ENCODE measurements at places on chromosomes 11 and 22. TPM values are rescaled to one million over a fixed set of nuclear protein-coding genes. Genes with fewer than 3 reads are reported as not detected.

- no peak for DNase-seq
- no peak overlapping the region for H3K4me3 ChIP-seq
- H3K4me1 ChIP-seq, result peaks cover 25% of the 10 kb centered on the region
- H3K36me3 ChIP-seq, result no peaks in the 10 kb centered on the region
- peak overlapping the region; percentile 74 for H3K27ac ChIP-seq
Observed at GRCh38 chr11:110366291-110366690, 63.5 kb upstream of the FDX1 start.

The OPCML gene
- total RNA-seq, result not detected

DNA sequence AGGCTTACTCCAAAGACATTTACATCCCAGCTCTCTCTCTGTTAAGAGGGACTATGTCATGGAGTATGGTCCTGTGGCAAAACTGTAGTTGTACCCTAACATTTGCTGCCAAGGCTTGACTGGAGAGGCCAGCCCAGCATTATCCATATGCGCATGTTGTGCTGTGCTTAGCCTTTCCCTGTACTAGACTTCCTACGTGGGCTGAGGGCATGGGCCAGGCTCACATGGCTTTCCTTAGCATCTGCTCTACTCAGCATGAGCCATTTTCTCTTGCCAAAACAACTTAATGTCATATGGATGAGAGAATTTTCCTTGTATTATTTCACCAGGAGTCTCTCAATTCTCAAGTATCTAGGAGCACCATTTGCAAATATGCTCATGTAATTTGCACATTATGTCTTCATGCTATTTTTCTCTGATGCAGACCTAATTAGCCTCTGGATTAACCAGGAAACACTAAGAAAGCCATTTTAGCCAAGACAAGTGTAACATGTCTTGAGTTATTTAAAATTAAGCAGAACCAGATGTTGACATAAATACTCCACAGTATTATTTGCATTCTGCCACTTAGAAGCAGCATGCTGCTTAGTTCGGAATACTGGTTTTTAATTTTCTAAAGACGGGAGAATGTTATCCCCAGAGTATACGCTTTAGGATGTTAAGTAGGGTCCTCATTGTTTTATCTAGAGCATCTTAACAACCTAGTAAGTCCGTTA lies 71.7 kb upstream of the FAR1 start:
- H3K27me3 ChIP-seq, result no peaks in the 10 kb centered on the region
- H3K36me3 ChIP-seq, result no peaks in the 10 kb centered on the region
- H3K4me3 ChIP-seq, result no peak overlapping the region
- DNase-seq, result no peak
- no peak overlapping the region for H3K27ac ChIP-seq

The ABTB2 gene
- 0.89 TPM for total RNA-seq

- H3K27ac ChIP-seq, result no peak overlapping the region
- no peaks in the 10 kb centered on the region for H3K4me1 ChIP-seq
- no peak for DNase-seq
- peaks cover 28% of the 10 kb centered on the region for H3K27me3 ChIP-seq
- H3K36me3 ChIP-seq, result no peaks in the 10 kb centered on the region
Observed at GRCh38 chr11:59224351-59224928, 11.7 kb upstream of the MPEG1 start.

DNA sequence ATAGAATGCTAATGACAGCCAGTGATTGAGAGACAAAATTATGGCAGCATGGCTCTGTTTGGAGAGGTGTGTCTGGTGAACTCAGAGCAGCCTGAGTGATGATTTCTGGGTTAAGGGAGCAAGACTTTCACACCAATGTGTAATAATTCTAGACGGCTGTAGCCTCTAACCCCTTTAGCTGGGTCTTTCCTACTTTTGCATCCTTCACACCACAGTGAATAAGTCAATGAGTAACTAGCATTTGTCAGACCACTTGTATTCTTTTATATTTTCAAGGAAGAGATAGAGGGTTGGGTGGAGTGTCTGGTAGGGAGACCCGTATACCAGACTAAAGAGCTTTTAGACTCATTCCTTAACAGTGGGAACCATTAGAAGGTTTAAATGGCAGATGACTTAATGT lies 50.4 kb downstream of the ATXN10 start:
- peaks cover 21% of the 10 kb centered on the region for H3K4me1 ChIP-seq
- peaks cover 28% of the 10 kb centered on the region for H3K36me3 ChIP-seq
- H3K27ac ChIP-seq, result no peak overlapping the region
- no peaks in the 10 kb centered on the region for H3K27me3 ChIP-seq
- H3K4me3 ChIP-seq, result no peak overlapping the region
- DNase-seq, result no peak

DNA sequence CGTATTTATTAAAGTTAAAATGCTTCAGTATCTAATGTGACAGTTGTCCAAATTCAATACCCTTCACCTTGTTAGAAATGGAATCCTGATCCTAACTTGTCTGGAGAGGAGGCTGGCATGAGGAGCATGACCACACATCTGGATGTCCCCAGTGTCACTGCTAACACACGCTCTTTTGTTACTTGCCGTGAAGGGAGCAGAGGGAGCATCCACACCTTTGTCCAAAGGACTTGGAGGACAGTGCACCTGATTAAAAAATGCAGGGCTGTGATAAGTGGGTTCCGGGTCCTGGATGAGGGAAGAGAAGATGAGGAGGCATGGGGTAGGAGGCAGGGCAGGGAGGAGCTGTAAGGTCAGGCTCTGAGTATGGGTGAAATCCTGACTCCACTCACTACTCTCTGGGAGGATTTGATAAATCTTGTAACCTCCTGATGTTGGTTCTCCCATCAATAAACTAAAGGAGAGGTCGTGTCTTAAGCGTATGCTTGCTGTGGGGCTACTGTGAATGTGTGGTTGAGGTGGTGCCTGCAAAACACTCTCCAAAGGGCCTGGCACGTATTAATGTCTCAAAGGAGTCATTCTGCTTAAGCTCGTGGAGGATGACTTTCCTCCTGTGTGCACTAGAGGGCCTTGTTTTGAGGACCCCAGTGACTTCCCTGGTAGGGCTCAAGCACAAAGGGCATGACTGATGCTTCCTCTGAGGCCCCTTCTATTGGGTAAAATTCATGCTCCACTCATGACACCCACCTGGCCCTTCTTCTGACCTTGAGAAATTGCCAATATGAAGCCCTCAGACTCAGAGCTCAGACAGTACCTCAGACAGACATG lies 16.8 kb upstream of the IGLL5 start:
- H3K27ac ChIP-seq, result no peak overlapping the region
- H3K4me3 ChIP-seq, result no peak overlapping the region
- H3K27me3 ChIP-seq, result peaks cover 24% of the 10 kb centered on the region

The SLC22A8 gene
- not detected for total RNA-seq

GRCh38 chr11:79404806-79405205 lies 36.0 kb downstream of the TENM4 start:
- H3K4me3 ChIP-seq, result no peak overlapping the region
- H3K27me3 ChIP-seq, result peaks cover 2% of the 10 kb centered on the region
- peaks cover 2% of the 10 kb centered on the region for H3K4me1 ChIP-seq
- H3K36me3 ChIP-seq, result peaks cover 3% of the 10 kb centered on the region
- H3K27ac ChIP-seq, result no peak overlapping the region
- no peak for DNase-seq

DNA sequence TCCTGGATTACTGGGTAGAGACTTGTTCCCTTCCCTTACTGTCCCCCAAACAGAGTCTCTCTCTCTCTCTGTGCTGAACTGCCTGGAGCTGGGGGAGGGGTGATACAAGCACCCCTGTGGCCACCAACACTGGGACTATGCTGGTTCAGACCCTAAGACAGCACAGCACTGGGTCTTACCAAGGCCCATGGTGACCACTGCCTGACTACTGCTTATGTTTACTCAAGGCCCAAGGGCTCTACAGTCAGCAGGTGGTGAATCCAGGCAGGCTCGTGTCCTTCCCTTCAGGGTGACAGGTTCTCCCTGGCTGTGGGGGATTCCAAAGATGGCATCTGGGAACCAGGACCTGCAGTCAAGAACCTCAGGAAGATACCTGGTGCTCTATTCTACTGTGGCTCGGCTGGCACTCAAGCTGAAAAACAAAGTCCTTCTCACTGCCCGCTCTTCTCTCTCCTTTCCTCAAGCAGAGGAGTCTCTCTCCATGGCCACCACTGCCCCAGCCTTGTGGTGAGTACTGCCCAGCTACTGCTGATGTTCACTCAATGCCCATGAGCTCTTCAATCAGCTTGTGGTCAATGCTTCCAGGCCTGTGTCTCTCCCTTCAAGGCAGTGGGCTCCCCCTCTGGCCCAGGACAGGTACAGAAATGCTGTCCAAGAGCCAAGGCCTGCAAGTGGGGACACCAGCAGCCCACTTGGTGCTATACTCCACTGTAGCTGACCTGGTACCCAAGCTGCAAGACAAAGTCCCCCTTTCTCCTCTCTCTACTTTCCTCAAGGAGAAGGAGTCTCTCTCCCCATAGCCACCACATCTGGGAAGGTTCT lies 41.8 kb upstream of the SHANK2 start:
- H3K4me3 ChIP-seq, result no peak overlapping the region
- no peak overlapping the region for H3K27ac ChIP-seq
- H3K36me3 ChIP-seq, result peaks cover 7% of the 10 kb centered on the region
- H3K4me1 ChIP-seq, result peaks cover 9% of the 10 kb centered on the region
- peak; percentile 62 for DNase-seq

GRCh38 chr11:10072142-10072541 lies 221.9 kb downstream of the SBF2 start:
- H3K36me3 ChIP-seq, result no peaks in the 10 kb centered on the region
- peaks cover 17% of the 10 kb centered on the region for H3K4me1 ChIP-seq

DNA sequence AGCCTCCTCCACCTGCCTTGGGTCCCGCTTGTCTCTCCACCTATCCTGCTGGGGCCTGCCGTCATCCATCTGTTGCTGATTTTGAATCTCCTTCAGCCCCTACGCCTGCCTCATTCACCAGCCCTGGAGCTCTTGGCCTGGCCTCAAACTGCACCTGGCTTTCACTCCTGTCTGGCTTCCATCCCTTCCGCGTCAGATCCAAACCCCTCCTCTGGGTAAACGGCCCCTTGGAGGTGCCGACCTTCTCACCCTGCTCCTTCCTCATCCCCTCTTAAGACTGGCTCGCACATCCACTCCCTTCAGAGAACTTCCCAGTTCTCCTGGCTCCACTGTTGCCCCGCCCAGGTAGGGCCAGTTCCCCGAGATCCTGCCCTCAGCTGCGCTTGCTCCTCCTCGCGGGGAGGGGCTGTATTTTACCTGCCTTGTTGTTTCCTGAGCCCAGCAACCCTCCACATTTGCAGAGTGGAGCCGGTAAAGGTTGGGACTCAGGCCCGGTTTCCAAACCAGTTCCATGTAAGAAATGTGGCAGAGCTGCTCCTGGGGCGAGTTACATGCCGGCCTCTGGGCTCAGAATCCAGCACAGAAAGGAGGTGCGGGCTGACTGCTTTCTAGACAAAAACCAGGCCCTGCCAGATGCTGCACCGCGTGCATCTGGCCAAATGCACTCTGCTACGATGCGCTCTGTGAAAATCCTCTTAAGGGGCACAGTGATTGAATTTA lies 13.9 kb upstream of the SHANK2 start:
- H3K4me3 ChIP-seq, result no peak overlapping the region
- no peak for DNase-seq
- H3K27ac ChIP-seq, result no peak overlapping the region
- peaks cover 41% of the 10 kb centered on the region for H3K27me3 ChIP-seq
- no peaks in the 10 kb centered on the region for H3K36me3 ChIP-seq
- no peaks in the 10 kb centered on the region for H3K4me1 ChIP-seq

DNA sequence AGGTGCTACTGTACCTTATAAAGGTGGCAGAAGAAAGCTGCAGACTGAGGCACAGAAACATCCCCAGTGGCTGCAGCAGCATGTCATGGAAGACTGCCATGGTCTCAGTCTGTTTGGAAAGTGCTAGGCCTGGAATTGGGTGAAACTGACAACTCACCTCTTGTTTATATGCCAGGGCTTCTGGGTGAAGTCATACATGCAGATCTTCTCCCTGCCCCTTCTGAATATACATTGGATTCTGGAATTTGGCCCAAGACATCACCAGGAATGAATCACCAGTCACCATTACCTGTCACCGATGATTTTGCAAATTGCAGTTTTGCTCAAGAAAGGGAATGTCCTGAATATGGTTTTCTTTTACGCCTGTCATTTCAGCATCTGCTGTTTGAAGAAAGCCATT lies at the start of gene PLET1:
TSS of gene PLET1 (minus strand) at position 371 of the 400 bp plus-strand sequence. CDS start at position 100, 271 bp downstream.
- no peaks in the 10 kb centered on the region for H3K27me3 ChIP-seq
- no peak within 1 kb of the TSS for H3K27ac ChIP-seq
- no peaks in the 10 kb centered on the region for H3K36me3 ChIP-seq
- peaks cover under 1% of the 10 kb centered on the region for H3K4me1 ChIP-seq
- no peak for DNase-seq
- H3K4me3 ChIP-seq, result no peak within 1 kb of the TSS

GRCh38 chr11:37881741-37882140 lies 1283.7 kb upstream of the RAG2 start:
- no peak overlapping the region for H3K27ac ChIP-seq
- no peaks in the 10 kb centered on the region for H3K27me3 ChIP-seq
- no peaks in the 10 kb centered on the region for H3K4me1 ChIP-seq
- DNase-seq, result no peak
- H3K36me3 ChIP-seq, result no peaks in the 10 kb centered on the region
- H3K4me3 ChIP-seq, result no peak overlapping the region

DNA sequence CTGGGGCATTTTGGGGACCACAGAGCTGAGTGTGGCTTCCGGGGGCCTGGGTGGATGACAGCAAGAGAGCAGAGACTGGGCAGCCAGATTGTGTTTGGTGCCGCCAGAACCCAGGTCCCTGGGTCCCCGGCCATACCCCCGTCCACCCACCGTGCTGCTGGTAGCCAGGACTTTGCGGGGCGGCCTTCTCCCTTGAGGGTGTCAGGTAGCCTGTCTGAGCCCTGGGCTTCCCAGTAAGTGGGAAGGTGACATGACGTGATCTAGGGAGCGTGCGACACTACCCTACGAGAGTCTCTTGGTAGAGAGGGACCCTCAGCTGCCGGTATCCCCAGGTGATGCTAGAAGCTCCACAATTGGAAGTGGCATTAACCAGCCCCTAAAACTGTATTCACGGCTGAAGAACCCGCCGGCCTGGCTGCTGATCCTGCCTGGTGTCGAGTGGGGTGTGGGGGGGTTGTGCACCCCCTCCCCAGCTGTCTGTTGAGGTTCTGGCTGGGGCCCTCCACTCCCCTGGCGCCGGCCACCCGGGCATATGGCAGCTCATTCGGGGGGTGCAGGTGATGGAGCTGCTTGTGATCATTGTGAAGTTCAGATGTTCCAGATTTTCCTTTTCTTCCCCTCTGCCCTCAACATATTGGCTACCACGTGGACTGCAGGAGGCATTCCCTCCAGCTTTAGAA lies 66.9 kb downstream of the MPPED1 start:
- H3K27ac ChIP-seq, result no peak overlapping the region
- no peaks in the 10 kb centered on the region for H3K36me3 ChIP-seq
- no peak overlapping the region for H3K4me3 ChIP-seq
- no peak for DNase-seq
- H3K27me3 ChIP-seq, result no peaks in the 10 kb centered on the region

DNA sequence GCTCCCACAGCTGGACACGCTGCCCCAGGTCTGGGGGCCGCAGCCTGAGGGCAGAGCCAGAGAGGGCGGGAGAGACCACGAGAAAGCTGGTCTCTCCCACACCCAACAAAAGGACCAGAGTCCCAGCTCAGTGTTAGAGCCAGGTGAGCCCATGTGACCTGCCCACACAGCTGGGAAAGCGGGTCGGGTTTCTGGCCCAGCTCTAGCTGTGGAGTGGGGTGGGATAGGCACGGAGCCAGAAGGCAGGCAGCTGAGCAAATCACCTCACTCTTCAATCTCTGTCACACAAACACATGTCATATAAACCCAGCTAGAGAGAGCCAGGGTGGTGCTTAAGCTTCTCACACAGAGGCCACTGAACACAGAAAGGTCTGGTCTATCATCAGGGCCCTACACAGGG lies 7.8 kb upstream of the EIF3D start:
- no peak for DNase-seq
- no peak overlapping the region for H3K27ac ChIP-seq
- H3K27me3 ChIP-seq, result peaks cover 38% of the 10 kb centered on the region
- no peak overlapping the region for H3K4me3 ChIP-seq
- no peaks in the 10 kb centered on the region for H3K4me1 ChIP-seq

GRCh38 chr22:38657045-38657909 lies 839 bp downstream of the CBY1 start:
- H3K27me3 ChIP-seq, result no peaks in the 10 kb centered on the region
- peaks cover 13% of the 10 kb centered on the region for H3K4me1 ChIP-seq
- H3K27ac ChIP-seq, result peak overlapping the region; percentile 99
- H3K4me3 ChIP-seq, result peak overlapping the region; percentile 90
